ENCODE measurements at places on chromosomes 12 and 14.

DNA sequence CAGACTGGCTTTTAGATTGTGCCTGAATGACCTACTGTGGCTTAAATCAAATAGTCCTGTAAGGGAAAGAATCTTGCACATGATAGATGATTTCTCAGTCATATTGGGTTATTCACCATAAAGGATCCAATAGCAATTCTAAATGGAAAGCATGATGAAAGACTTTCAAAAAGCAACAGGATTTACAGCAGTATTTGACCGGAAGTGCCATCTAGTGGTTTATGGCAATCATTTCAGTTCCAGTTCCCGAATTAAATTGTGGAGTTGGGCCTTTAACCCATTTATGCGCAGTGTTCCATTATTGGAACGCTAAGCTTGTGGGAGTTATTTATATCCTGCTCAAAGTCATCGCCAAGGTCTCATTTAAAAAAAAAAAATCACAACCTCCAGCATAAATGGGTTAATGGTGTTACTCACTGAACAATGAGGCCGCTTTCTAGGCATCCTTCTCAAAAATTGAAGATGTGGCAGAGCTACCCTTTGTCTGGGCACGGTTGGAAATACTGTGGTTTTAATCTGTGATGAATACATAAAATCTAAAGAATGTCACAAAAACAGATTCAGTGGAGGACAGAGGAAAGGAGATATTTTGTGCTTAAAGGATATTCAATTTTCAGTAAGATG lies 60.8 kb upstream of the REP15 start:
- DNase-seq = peak; percentile 78

DNA sequence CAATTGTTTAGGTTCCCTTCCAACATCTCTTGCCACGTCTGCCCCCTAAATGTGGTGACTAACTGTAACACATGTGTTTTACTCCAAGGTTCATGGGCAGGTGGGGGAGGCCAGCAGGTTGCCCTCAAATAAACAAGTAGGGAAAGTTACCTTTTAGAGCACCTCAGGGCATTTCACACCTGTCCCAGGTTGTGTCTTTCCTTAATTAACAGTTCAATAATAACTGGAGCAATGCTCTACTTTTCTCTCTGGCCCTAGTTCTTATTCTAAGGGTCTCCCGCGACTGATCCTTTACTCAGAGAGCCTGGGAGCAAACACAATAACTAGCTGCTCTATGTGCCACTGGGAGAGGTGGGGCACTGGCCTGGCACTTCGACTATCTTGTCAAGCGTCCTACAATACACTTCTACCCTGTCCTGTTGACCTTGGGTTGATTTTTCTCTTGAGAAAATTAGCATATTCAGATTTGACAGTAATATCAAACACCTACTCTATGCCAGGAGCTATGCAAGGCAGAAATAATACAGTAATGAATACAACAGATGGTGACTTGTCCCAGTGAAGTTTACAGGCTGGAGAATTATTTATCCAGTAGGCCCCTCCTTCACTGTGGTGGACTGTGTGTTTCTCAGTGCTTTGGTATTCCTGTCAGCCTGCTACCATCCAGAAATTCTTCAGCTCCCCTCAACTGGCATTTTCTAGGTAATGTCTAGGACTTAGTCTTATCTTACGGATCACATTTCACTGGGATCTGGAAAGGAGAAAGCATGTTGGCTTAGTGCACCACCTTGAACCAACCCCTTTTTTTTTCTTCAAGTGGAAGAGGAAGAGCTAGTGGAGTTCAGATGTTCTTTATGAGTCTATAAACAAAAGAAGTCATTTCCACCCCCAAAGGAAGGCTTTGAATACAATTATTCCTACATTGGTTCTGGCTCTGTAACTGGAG lies 202.6 kb downstream of the CRADD start:
- DNase-seq = peak; percentile 65

- DNase-seq = peak; percentile 68
These were observed 136.4 kb upstream of the LGR5 start for GRCh38 chr12:71303199-71303598.

DNA sequence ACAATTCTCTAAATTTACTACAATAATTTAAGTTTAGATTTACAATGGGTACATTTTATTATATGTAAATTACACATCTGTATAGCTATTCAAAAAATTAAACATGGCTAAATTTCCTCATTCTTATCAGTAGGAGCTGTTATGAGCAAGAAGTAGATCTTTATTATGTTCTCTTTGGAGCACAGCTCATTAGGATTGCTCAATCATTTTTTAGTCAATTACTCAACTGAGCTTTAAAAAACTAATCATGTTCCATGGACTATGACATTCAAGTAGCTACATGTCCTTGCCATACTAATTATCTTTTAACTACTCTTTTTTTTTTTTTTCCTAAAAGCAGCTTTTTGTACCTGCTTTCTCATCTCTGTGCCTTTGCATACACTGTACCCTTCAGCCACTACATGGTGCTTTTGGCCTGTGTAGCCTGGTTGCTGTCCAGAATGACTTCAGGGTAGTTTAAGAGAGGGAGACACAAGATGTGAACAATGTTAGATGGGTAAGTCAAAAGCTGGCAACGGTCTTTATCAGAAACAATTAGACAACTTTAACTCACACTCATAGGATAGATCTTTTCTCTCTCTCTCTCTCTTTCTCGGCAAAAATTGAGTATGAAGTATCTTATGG lies 69.0 kb downstream of the SSPN start:
- DNase-seq = no peak

DNA sequence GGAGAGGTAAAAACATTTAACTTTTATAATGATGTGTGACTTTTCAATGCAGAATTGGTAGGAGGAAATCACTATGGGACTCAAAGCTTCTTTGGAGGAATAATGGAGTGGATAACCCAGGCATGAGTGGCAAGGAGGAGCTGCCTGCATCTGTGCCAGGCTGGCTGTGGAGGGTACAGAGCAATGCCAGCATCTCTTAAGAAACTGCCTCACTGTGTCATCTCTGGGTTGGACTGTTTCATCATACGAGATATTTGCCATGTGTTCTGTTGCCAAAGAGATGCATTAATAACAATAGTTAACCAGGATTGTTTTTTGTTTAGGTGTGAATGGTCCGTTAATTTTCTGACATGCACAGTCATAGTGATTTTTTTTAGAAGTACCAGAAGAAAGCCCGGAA lies 183.7 kb upstream of the NTF3 start:
- no peak for DNase-seq

DNA sequence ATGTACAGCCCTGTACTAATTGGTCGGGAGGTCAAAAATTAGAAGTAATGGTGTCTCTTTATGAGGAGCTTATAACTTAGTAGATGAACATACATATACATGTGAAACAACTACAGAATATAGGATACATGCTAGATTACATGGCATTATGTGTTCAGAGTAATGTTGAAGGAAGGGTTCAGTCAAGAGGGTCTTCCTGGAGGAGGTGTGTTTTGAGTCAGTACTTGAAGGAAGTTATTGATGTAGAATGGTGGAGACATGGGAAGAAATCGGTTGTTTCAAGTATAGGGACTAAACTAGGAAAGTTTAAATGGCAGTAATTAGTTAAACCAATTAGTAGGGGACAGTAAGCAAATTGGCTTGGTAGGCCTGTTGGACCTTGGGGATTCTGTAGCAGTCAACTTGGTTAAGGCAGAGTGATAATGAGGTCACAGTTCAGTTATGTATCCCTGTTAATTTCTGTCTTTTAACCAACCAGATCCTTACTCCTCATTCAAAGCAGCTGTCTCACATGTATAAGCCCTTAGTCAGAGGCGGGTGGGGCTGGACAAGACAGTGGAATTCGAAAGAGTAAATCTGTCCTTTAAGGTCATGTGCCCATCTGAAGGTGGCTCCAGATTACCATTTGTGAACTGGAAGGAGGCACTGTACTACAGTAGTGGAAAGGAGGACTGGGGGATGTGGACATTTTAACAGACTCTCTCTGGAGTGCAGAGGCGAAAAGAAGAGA lies 3.5 kb upstream of the ANKRD52 start:
- DNase-seq = peak; percentile 96

- peak; percentile 39 for DNase-seq
These were observed 9.7 kb upstream of the IFI27 start for GRCh38 chr14:94100847-94101246.

DNA sequence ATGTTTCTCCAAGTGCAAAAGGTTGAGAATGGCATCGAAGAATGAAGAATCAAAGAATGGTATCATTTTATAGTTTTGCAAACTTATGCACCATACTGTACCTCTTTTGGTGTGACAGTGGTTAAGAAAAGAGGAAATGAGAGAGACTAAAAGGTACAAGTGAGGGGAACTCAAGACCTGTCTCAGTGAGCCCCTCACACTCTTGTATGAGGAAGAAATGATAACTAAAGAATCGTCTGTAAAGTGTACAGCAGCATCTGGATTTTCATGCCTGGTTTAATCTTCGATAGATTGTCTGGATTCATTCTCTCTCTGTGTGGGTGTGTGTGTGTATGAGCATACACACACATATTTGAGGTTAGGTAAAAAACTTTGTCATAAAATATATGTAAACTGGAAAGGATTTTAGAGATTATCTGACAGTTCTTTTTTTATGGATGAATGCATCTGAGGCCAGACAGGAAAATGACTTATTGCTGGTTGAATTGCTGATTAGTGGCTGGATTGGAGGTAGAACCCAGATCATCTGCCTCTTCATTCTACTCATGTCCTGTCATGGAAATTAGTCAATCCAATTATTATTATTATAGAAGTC lies 16.0 kb upstream of the SLC38A2 start:
- DNase-seq = peak; percentile 40

- DNase-seq = no peak
These were observed at the start of gene PTPRR for GRCh38 chr12:70920251-70920851. Gene PTPRR, minus strand, starts transcription at chr12:70920738. Its CDS starts 348 bp downstream, at chr12:70920390.

GRCh38 chr14:23158779-23159178 lies 24.7 kb downstream of the SLC7A8 start:
- DNase-seq = no peak

GRCh38 chr12:54370171-54370730 lies 6.0 kb upstream of the GPR84 start:
- peak; percentile 92 for DNase-seq

- DNase-seq = no peak
These were observed 13.1 kb downstream of the NT5DC3 start for GRCh38 chr12:103827911-103828391.

DNA sequence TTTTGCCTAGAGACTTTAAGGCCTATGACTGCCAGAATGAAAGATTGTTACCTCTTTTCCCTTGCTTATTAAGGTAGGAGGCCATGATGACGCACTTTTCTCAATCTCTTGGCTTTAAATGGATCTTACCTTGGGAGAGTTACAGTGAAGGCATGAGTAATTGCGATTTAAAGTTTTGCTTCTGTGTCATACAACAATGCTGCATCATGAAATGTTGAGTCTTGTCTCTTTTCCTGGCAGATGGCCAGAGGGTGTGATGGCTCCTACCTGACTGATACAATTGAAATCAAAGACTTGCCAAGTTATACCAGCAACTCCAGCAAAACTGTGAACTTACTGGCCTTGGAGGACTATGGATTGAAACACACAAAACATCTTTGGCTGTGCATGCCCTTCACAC lies 17.2 kb upstream of the LRRK2 start:
- no peak for DNase-seq

- DNase-seq = no peak
These were observed 217.9 kb downstream of the PIK3C2G start for GRCh38 chr12:18479256-18479655.

DNA sequence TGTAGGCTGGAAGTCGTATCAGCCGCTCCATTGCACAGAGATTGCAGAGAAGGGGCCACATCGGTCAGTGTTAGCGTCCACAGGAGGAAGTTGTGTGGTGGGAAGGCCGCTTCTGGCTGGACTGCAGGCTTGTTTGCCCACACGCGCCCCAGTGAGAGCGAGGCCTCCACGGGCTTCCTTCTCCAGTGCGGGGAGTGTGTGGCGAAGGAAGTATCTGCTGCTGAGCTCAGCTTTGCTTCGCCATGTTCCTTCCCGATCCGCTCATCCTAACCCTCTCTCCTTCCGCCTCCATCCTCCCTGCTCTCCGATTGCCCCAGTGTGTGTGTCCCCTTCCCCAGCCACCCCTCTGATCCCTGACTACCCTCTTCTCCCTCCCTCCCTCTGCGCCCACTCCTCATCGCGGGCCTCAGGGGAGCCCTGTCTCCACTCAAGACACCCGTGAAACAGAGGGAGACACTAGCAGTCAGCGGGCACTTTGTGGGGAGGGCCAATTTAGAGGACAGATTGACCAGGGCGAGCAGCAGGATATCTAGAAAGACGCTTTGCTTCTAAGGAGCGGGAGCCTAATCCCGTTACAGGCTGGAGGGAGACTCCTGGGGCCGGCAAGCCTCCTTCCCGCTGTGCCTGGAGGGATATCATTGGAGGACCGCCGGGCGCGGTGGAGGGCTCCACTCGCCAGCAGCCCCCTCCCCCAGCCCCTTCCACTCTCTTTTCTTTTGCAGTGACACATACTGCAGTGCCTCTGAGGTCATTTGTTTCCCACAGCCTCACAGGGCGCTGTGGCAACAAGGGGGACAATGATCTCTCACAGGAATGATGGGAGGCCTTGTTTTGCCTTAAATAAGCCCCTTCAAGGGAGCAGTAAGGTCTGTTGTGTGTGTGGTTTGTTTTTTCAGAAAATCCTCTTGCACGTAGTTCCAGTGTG lies 428.8 kb downstream of the ZFP36L1 start:
- DNase-seq = no peak

- peak; percentile 74 for DNase-seq
These were observed 93.4 kb upstream of the HOXC13 start for GRCh38 chr12:53844994-53845844.

DNA sequence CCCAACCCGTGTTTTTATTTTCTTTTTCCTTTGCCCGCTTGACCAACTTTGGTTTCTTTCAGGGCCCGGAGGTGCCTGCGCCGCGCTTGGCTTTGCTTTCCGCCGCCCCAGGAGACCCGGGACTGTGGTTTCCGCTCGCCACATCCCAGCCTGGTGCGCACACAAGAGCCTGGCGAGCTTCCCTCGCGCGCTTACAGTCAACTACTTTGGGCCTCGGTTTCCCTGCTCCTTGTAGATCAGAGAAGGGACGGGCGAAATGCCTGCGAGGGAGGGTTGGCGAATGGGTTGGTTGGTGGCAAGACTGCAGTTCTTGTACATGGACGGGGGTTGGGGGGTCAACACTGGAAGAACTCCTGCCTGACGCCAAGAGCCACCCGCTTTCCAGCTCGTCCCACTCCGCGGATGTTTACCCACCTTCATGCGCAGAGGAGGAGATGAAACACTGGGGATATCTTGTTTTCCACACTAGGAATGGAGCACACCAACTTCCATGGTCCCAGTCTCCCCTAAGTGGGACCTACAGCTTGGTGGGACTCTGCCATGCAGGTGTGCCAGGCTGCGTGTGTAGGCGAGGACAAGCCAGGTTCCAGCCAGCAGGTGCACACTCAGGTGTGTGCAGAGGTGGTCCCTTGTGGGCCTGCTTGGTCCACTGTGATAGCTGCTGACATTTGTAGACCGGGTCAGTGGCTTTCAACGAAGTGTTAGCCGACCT lies 16.6 kb upstream of the TBX3 start:
- DNase-seq = no peak
